Stimulated activated CD8-positive, alpha-beta memory T cell treated with anti-CD3 and anti-CD28 coated beads, Interleukin-4, amount 100 ng/mL, for 1 hour (primary cell): ENCODE measurements at places on chromosomes 13 and 19.
A peak's percentile ranks its signal among the peaks of the same experiment; 100 is the strongest.

GRCh38 chr19:4115818-4116385, 8.0 kb downstream of the MAP2K2 start:
- no peak for DNase-seq

DNA sequence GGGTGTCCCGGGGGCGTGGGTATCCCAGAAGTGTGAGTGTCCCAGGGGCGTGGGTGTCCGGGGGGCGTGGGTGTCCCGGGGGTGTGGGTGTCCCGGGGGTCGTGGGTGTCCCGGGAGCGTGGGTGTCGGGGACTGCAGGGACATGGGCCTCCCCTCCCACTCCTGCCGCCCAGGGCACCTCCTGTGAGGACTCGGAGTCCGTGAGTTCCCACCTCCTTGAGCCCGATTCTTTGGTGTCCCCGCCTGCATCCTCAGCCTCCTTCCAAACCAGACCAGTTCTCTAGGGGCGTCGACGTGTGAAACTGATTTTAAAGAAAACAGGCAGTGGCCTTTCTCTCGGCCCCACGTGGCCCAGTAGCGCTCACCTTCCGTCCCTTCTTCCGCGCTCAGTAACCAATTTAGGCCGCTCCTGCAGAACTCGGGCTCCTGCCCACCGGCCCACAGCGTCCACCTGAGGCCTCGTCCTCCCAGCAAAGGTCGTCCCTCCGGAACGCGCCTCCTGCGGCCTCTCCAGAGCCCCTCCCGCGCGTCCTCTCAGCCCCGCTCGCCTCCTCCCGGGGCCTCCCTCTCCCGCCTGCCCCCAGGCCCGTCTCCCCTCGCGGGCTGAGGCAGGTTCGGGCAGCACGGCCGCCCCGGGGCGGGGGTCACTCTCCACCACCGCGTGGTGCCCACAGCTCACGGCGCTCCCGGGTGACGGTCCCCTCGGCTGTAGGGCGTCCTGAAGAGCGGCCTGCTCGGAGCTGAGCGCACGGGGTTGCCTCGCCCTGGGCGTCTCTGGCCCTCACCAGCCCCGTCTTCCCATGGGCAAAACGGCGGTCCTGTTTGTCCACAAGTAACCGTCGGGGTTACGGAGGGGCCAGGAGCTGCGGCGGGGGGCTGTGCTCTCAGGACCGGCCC, 3.8 kb downstream of the F7 start:
- DNase-seq, result no peak

GRCh38 chr19:47296036-47296435, 13.6 kb upstream of the C5AR1 start:
- DNase-seq, result peak; percentile 57

DNA sequence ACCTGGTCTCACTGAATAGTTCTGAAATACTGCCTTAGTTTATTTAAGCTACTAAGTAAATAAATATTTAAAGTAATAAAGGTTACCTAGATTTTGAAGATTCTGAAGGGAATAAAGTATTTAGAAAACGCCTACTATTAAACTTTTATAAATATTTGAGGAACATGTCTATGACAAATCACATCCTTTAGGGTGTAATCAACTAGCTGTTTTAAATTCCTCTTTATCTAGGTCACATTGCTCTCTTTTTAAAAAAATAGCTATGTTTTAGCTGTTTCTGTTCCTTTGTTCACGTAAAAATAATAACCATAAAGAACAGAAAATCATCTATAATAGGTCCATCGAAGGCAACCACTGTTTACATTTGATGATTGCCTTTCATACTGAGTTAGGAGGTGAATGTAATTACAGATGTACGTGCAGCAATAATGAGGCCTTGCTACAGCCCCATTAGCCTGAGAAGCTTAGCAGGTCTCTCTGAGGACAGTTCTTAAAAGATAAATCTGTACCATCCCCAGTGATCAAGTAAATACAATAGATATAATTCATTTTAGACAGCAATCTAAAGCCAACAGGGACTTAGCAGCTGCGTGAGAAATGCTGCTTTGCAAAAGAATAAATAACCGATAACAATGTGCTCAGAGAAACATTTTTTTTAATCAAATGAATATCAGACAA, 449.5 kb downstream of the LIG4 start:
- no peak for DNase-seq

DNA sequence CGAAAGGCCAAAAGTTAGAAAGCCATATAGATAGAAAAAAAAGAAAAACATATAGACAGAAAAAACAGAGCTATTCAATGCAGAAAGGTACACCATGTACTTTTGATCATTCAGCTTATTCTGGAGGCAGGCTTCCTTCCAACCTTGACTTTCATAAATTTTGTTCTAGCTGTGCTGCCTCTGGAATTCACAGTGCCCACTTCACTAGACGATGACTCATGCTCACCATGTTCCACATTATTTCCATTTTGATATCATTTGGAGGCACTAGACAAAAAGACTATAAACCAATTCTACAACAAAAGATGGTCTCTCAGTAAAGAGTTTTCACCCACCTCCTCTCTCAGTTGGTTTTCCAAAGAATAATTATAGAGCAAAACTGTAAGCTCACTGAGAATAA, 229.0 kb upstream of the IPO5 start:
- DNase-seq, result no peak

GRCh38 chr19:18046059-18046718, 38.2 kb downstream of the ARRDC2 start:
- no peak for DNase-seq

DNA sequence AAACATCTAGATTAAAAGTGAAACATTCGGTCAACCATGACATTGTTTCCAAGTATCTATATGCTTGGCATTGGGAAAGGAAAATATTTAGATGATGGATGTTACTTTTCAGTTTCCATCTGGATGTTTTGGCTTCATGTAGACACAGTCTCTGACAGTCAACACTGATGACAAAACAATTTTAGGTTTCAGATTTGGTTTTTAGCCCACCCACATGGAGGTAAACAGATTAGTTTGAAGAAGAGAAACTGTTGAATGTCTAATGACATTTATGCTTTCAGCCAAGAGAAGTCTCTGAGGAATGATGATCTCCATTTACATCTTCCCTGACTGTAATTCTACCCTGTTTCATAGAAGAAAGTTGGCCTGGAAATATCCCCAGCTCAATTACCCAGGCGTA, 379.1 kb downstream of the SLITRK6 start:
- DNase-seq, result no peak

- no peak for DNase-seq
Observed at GRCh38 chr19:15293781-15294491, 38.4 kb downstream of the BRD4 start.

DNA sequence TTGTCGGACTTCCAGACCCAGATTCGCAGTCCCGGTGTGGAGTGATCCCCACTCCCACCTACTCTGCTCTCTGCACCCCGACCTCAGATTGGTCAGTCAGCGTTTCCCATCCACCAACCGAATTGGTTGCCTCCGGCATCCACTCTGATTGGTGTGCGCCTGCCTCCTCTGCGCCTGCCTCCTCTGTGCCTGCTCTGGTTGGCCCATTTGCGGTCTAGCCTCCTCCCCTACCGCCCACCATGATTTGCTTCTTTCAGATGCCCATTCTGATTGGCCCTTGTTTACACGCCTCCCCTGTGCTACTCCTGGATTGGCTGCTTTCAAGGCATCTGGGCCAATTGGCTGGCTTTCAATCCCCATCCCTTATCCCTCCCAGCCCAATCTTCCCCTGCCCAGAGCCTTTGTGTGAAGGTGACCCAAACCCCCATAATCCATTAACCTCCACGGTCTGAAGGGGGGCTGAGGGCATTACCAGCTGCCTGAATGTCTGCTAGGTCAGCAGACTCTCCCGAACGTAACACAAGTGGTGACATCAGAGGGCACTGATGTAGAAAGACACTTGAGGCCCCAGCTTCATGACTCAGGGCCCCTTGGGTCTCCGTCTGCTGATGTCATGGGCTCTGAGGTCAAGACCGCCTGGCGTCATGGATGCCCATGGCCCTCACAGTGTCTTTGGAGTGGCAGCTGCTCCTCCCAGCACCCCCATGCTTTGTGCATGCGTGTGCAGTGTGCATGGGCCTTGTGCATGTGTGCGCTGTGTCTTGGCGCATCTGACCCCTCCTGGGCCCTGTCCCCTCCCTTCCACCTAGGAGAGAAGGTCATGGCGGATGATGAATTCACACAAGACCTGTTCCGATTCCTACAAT, 80.4 kb downstream of the MAP4K1 start:
- no peak for DNase-seq

DNA sequence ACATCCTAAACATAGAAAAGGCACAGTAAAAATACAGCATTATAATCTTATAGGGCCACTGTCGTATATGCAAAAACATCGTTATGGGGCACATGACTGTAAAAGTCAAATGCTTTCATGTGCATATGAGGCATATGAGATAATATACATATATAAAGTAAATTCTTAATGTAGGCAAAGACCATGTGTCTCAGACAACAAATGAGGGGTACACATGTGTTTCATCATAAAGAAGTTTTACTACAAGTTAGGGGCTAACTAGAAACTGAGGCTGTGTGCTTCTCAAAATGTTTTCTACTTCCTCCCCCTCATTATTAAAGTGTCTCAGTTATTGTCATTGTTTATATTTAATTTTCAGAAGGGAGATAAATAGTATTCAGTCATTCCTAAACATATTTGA, 309.6 kb downstream of the SHISA2 start:
- DNase-seq, result no peak

- no peak for DNase-seq
Observed at GRCh38 chr13:34577051-34577450, 365.0 kb upstream of the NBEA start.

- no peak for DNase-seq
Observed at GRCh38 chr13:23289917-23290357, 109.2 kb downstream of the SGCG start.

- no peak for DNase-seq
Observed at GRCh38 chr13:71869274-71869673, 2.3 kb upstream of the DACH1 start.

GRCh38 chr19:43651758-43652545, 12.3 kb upstream of the CADM4 start:
- DNase-seq, result peak; percentile 12

- DNase-seq, result no peak
Observed at GRCh38 chr13:108360139-108360538, 90.6 kb downstream of the TNFSF13B start.

- DNase-seq, result no peak
Observed at GRCh38 chr19:7533281-7533885, 2.1 kb upstream of the PNPLA6 start.

- DNase-seq, result peak; percentile 23
Observed at GRCh38 chr19:3849092-3849491, 19.7 kb downstream of the ZFR2 start.

DNA sequence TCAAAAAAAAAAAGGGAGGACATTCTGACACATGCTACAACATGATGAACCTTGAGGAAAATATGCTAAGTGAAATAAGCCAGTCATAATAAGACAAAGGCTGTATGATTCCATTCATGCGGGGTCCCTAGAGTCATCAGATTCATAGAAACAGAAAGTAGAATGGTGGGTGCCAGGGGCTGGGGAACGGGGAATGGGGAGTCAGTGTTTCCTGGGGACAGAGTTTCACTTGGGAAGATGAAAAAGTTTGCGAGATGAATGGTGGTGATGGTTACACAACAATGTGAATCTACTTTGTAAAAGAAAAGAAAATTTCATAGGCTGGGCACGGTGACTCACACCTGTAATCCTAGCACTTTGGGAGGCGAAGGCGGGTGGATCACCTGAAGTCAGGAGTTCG, 6.1 kb upstream of the CLEC4G start:
- no peak for DNase-seq

GRCh38 chr13:30142486-30143211, 164.7 kb downstream of the KATNAL1 start:
- no peak for DNase-seq

GRCh38 chr13:37956536-37956935, 87.0 kb upstream of the TRPC4 start:
- no peak for DNase-seq

DNA sequence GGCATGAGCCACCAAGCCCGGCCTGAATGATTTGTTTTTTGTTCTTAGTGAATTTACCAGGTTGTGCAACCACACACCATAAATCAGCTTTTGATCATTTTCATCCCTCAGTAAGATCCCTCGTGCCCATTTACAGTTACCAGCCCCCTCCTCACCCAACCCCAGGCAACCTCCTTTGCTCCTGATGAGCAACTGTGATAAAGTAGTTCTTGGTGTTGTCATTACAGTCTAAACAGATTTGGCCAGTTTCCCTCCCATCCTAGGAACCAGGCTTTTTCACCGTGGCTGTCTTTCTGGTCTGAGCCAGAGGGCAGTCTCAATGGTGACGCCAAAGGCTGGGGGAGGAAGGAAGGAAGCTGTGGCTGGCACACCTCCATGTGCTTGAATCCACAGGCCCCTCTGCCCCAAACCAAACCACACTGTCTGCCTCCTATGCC, 61.2 kb upstream of the WDFY2 start:
- no peak for DNase-seq
